ENCODE measurements at places on chromosomes 12 and 14.

GRCh38 chr14:90301668-90302090 lies 30.1 kb downstream of the NRDE2 start:
- peak; percentile 44 for DNase-seq

DNA sequence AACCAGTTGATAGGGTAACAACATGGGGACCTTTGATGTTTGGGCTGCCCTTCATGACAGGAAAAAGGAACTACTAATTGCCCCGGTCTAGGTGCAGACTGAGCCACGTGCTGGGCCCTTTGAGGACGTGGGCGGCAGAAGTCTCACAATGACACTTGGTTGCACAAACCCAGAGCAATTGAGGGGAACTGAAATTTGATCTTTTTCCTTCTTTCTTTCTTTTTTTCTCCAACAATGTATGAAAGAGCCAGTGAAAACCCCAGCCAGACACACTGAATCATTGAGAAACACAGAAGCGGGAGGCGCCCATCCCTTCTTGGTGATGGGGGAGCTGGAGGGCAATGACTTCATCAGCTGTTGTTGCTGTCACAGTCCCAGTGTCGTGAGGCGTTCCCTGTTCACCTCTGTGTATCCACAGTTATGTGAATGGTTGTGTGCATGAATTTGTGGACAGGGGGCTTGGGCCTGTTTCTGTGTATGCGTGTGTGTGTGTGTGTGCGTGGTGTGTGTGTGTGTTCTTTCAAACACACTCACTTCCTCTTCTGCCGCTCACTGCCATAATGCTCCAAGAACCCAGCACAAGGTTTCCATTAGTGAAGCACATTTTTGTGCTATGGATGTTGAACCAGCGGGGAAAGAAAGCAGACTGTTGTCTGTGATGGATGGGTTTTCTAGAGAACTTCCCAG lies 137.5 kb upstream of the CCND2 start:
- DNase-seq: no peak

DNA sequence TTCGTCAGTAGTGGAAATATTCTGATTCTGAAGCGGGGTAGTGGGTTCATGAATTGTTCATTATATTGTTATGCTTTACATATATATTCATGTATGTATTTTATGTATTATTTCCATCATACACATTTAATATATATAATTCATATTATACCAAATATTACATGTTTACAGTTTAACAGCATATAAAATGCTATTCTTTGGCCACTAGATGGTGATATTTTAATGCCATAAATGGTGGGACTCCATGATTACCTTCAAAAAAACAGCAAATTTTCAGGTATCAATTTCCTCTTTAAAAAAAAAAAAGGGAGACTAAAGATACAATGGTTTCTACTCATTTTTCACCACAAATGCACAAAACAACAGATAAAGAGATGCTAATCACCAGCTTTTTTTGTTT lies 41.0 kb downstream of the BDKRB1 start:
- peak; percentile 11 for DNase-seq

DNA sequence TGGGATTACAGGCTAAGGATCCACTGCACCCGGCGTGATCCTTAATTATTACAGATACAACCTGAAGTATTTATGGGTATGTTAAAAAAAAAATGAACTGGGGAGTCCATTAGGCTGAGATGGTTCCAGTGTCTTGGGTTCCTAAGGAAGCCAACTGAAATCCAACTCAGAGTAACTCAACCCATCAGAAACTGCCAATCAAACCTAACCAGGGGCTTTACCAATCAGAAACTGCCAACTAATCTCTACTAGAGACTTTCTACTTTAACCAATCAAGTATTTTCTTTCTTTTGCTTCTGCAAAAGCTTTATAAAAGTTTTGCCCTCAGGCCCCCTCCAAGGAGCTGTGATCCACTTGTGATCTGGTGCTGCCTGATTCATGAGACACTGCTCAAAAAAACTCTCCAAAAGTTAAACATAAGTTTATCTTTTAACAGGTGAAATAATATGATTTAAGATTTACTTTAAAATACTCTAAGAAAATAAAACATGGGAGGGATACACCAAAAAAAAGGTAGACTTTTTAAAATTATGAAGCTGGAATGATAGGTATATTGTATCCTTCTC lies 88.0 kb downstream of the ACADS start:
- no peak for DNase-seq

GRCh38 chr12:5072311-5072710 lies 28.6 kb downstream of the KCNA5 start:
- DNase-seq: no peak

DNA sequence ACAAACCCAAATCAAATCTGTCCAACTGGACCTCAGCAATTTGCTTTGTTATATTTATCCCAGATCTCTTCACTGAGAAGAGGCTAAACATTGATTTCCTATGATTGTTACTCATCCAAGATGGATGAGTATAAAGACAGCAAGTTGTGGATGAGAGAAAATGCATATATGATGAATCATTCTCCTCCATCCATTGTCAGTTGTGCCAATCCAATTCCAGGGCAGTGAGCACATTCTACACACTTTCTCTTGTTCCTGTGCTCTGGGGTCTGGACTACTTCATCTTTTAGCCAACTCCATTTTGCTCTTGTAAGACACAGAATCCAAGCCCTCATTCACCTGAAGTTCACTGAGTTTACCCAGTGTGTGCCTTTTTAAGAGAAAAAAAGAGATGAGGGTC lies 105.7 kb downstream of the GCH1 start:
- no peak for DNase-seq

DNA sequence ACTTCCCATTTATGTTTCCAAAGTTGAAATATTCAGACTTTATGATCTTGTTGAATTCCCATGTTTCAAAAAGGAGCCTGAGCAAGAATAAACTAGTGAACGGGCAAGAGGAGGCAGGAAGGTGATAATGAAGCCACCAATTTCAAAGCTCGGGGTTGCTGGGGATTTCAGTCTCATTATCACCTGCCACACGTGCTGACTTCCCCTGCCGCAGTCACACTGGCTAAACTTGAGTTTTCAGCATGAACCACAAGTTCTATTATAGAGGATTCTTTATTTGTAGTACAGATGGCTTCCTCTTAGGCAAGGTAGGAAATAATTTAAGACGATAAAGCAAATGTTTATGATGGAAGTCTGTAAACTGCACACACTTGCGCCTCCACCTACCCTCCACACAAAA lies 18.1 kb upstream of the DIABLO start:
- no peak for DNase-seq

Data from NCI-H748 treated with DMSO at 0.1 percent for 48 hours (cell line).